ENCODE measurements at places on chromosomes 6 and 20.

DNA sequence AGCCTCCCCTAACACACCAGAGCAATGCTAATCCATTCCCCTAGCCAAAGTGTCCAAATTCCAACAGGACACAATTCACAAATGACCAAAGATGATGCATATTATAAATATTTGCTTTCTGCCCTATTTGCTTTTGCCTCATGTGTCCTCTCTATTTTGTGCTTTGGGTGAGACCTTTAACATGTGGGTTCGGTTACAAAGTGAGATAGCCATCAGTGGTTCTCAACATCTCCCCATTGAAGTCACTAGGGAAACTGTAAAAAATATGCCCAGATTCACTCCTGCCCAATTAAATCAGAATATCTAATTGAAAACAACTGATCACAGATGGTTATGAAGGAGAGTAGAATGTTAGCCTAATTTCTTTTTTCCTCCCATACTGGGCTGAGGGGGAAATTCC is 159.2 kb downstream of the MTFR2 start:
- DNase-seq: no peak

GRCh38 chr6:43710576-43710975 is 23.0 kb upstream of the MRPS18A start:
- DNase-seq: no peak

- DNase-seq: no peak
These were observed 55.0 kb downstream of the TRIM38 start for GRCh38 chr6:26017632-26017966.

DNA sequence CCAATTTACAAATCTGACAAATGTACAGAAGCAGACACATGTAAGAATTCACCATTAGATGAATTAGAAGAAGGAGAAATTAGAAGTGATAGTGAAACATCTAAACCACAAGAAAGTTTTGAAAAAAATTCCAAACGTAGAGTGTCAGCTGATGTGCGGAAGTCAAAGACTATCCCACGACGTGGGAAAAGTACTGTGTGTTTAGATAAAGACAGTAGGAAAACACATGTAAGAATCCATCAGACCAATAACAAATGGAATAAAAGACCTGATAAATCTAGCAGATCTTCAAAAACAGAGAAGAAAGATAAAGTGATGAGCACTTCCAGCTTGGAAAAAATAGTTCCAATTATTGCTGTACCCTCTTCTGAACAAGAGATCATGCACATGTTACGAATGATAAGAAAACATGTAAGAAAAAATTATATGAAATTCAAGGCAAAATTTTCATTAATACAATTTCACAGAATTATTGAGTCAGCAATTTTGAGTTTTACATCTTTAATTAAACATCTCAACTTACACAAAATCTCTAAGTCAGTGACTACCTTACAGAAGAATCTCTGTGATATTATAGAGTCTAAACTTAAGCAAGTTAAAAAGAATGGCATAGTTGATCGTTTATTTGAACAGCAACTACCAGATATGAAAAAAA is 28.1 kb upstream of the GJA10 start:
- no peak for DNase-seq

- DNase-seq: no peak
These were observed 441.6 kb downstream of the HACE1 start for GRCh38 chr6:104418125-104418524.

DNA sequence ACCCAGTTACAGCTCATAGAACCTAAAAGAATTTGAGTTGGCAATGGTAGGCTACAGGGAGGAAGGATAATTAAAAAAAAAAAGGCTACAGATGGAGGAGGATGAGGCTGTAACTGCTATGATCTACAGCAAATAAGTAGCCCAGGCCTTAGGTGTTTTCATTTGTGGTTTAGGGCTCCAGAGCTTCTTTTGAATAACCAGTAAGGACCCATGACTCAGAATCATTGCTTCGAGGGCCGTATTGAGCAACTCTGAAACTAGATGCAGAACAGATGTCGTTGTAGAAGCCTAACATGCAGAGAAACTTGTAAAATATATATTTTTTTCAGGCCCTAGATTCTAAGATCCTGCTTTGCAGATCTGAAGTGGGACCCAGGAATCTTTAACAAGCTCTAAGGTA is 19.0 kb upstream of the ASIP start:
- no peak for DNase-seq
